Activated CD8-positive, alpha-beta T cell treated with anti-CD3 and anti-CD28 coated beads, Interleukin-2, amount 10 ng/mL, durations not matched to agents 7 days and 5 days (primary cell): ENCODE measurements at places on chromosomes 4 and X. TPM values are rescaled to one million over a fixed set of nuclear protein-coding genes. Genes with fewer than 3 reads are reported as not detected.

GRCh38 chrX:69137371-69138117, 27.7 kb downstream of the PJA1 start:
- peaks cover 13% of the 10 kb centered on the region for H3K27me3 ChIP-seq
- no peak overlapping the region for H3K27ac ChIP-seq
- H3K4me3 ChIP-seq = no peak overlapping the region
- H3K36me3 ChIP-seq = no peaks in the 10 kb centered on the region
- no peak for DNase-seq

- H3K36me3 ChIP-seq = no peaks in the 10 kb centered on the region
- H3K27ac ChIP-seq = no peak overlapping the region
- H3K27me3 ChIP-seq = peaks cover 3% of the 10 kb centered on the region
- no peak for DNase-seq
- no peak overlapping the region for H3K4me3 ChIP-seq
Measured at GRCh38 chr4:129246910-129247461, 151.0 kb downstream of the C4orf33 start.

- peaks cover 2% of the 10 kb centered on the region for H3K27me3 ChIP-seq
- DNase-seq = no peak
- no peaks in the 10 kb centered on the region for H3K36me3 ChIP-seq
- no peak overlapping the region for H3K27ac ChIP-seq
Measured at GRCh38 chr4:183249854-183250253, 70.2 kb downstream of the CLDN22 start.

DNA sequence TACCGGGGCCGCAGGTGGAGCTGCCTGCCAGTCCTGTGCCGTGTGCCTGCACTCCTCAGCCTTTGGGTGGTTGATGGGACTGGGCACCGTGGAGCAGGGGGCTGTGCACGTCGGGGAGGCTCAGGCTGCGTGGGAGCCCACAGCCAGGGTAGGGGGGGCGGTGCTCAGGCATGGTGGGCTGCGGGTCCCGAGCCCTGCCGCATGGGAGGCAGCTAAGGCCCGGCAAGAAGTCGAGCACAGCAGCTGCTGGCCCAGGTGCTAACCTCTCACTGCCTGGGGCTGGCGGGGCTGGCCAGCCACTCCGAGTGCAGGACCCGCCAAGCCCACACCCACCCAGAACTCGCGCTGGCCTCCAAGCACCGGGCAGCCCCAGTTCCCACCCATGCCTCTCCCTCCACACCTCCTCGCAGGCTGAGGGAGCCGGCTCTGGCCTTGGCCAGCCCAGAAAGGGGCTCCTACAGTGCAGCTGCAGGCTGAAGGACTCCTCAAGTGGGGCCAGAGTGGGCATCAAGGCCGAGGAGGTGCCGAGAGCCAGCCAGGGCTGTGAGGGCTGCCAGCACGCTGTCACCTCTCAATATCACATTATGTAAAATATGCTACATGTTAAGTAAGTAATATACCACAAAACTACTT, 104.1 kb downstream of the COX7B2 start:
- H3K4me1 ChIP-seq = no peaks in the 10 kb centered on the region
- no peaks in the 10 kb centered on the region for H3K27me3 ChIP-seq
- H3K4me3 ChIP-seq = no peak overlapping the region
- no peak overlapping the region for H3K27ac ChIP-seq
- H3K36me3 ChIP-seq = no peaks in the 10 kb centered on the region

DNA sequence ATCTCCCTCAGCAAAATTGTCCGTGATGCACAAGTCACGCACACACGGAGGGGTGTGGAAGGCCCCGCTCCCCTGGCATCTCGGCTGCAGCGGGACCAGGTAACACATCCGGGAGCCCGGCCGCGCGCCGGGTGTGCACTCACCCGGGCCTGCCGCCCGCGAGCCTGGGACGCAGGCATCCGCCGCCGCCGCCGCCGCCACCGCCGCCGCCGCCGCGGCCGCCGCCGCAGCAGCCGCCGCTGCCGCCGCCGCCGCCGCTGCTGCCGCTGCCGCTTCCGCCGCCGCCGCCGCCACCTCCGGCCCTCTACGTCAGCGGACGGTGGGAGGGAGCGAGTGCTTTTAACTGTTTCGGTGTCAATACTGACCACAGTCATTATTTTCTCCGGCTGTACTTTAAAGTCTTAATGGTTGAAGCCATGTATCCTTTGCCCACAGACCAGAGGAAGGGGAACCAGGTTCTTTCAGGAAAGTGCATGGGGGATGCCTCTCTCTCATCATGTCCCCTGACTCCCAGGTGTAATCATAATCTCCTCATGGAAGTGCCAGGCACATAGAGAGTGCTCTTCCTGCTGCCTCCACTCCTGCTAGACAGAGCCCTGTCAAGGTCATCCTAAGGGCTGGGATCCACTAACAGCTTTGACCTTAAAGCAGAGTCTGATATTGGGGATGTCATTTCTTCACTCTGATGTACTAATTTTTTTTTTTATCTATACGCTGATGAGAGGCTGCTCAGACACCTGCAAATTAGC, 38.0 kb downstream of the MAGEE2 start:
- peaks cover 3% of the 10 kb centered on the region for H3K4me1 ChIP-seq
- H3K27me3 ChIP-seq = peaks cover 11% of the 10 kb centered on the region
- H3K27ac ChIP-seq = no peak overlapping the region

DNA sequence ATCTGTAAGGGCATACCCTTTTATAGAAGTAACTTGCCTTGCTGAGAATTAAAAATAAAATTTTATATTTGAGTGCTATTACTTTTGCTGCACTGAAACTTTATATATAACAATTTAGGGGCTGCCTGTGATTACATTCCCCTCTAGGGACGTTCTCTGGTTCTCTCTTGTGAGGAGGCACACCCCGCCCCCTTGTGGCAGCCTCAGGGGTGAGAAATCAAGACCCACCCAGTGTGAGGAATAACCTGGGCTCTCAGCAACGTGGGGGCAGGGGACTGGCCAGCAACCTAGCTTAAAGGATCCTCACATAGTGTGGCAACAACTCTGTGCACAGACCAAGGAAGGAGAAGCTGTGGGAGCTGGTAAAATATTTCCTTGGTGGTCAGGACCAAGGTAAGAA, 43.7 kb downstream of the MAGEA9 start:
- H3K4me1 ChIP-seq = peaks cover 35% of the 10 kb centered on the region
- H3K4me3 ChIP-seq = no peak overlapping the region
- no peak overlapping the region for H3K27ac ChIP-seq
- H3K36me3 ChIP-seq = no peaks in the 10 kb centered on the region

DNA sequence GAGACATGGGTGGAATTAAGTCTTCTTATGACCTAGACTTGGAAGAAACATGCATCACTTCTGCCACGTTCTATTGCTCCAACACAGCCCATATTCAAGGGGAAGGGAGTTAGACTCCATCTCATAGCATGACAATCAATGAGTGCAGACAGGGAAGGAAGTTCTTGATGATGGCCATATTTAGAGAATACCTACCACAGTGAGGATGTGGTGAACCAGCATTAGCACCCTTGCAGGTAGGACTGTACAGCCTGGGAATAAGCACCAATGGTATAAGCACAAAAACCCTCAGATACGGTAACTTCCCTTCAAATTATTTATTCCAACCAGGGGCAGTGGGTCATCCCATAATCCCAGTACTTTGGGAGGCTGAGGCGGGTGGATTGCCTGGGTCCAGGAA, 29.8 kb downstream of the PAGE2 start:
- H3K4me1 ChIP-seq = peaks cover 27% of the 10 kb centered on the region
- no peak overlapping the region for H3K4me3 ChIP-seq
- peaks cover 3% of the 10 kb centered on the region for H3K36me3 ChIP-seq
- no peak overlapping the region for H3K27ac ChIP-seq
- DNase-seq = peak; percentile 44

GRCh38 chrX:78769101-78769755, 21.7 kb downstream of the LPAR4 start:
- no peaks in the 10 kb centered on the region for H3K36me3 ChIP-seq
- no peaks in the 10 kb centered on the region for H3K27me3 ChIP-seq
- no peak overlapping the region for H3K27ac ChIP-seq
- no peak overlapping the region for H3K4me3 ChIP-seq

DNA sequence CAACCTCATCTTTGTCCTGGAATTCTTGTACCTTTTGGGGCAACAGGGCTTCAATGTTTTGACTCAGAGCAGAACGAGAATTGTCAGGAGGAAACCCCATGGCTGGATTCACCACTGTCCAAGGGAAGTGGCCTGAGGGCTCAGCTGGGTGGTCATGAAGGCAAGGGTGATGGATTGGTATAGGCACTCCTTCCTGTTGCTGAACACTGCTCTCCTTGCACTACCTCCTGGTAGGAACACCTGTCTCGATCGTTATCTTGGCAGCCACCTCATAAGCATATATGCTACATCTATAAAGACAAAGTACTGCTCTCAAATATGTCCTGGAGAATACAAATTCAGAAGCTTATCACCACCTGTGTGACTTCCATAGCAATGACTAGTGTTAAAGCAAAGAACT, 79.8 kb downstream of the CCNG2 start:
- H3K27me3 ChIP-seq = peaks cover 9% of the 10 kb centered on the region
- no peak overlapping the region for H3K27ac ChIP-seq
- no peak overlapping the region for H3K4me3 ChIP-seq

DNA sequence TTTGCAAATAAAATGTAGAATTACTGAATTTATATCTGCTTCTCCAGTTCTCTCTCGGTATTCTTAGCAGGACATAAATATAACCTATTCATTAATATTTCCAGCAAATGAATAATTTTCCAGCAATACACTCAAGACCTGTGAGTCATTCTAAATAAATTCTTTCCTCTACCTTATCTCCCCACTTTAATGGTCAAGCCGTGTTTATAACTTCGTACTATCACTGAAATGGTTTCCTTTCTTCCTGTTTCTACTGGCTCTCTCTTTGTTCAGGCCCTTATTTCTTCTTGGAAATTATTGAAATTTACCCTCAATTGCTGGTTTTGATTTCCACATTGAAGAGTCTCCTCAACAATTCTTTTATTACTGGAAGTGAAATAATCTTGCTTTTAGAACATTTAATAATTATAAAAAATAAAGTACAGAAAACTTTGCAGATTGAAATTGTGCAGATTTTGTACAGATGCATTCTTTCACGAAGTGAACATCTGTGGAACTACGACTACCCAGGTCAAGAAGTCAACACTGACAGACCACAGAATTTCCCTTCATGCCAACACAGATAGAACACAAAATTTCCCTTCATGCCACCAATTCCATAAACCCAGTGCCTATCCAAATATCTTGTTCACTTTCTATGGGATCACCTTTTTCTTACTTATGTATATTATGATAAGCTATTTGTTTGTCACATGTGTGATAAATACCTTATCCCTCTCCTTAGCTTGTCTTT, 205.7 kb downstream of the FAT4 start:
- DNase-seq = no peak
- no peaks in the 10 kb centered on the region for H3K4me1 ChIP-seq
- no peak overlapping the region for H3K4me3 ChIP-seq
- H3K27me3 ChIP-seq = no peaks in the 10 kb centered on the region

GRCh38 chr4:157896726-157897125, 276.1 kb downstream of the GASK1B start:
- no peaks in the 10 kb centered on the region for H3K27me3 ChIP-seq
- H3K4me3 ChIP-seq = no peak overlapping the region
- no peaks in the 10 kb centered on the region for H3K36me3 ChIP-seq

GRCh38 chr4:40369437-40370274, 34.5 kb downstream of the CHRNA9 start:
- no peak for DNase-seq
- no peaks in the 10 kb centered on the region for H3K27me3 ChIP-seq
- no peaks in the 10 kb centered on the region for H3K36me3 ChIP-seq
- H3K27ac ChIP-seq = no peak overlapping the region
- H3K4me3 ChIP-seq = no peak overlapping the region

DNA sequence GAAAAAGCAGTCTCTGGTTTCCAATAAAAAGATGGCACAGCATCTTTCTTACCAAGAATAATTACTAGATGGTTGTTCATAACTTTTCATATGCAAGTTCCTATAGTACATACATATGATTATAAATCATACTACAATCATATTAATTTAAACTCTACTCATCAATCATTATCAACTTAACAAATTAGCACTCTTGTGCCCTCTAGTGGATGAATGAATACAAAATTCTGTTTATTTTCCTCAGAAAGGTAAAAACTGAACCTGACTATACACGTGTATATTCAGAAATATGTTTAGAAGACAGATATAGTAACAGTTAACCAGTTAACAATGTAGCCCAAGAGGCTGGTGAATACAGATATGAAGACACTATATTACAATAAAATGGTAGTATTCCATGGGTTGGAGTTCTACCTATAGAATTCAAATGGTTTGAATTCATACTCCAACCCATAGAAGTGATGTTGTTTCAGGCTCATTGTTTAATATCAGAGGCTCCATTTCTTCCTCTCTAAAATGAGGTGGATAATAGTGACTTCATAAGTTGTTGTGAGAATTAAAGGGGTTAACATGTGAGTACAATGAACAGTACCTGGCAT, 100.0 kb downstream of the ADAMTS3 start:
- no peaks in the 10 kb centered on the region for H3K27me3 ChIP-seq
- H3K4me1 ChIP-seq = no peaks in the 10 kb centered on the region
- no peak overlapping the region for H3K27ac ChIP-seq
- no peak for DNase-seq
- H3K36me3 ChIP-seq = no peaks in the 10 kb centered on the region
- no peak overlapping the region for H3K4me3 ChIP-seq

- no peaks in the 10 kb centered on the region for H3K27me3 ChIP-seq
- peaks cover 21% of the 10 kb centered on the region for H3K36me3 ChIP-seq
- peak overlapping the region; percentile 54 for H3K4me3 ChIP-seq
- DNase-seq = peak; percentile 71
- H3K4me1 ChIP-seq = peaks cover 35% of the 10 kb centered on the region
Measured at GRCh38 chr4:152485726-152486276, 50.1 kb downstream of the FBXW7 start.

DNA sequence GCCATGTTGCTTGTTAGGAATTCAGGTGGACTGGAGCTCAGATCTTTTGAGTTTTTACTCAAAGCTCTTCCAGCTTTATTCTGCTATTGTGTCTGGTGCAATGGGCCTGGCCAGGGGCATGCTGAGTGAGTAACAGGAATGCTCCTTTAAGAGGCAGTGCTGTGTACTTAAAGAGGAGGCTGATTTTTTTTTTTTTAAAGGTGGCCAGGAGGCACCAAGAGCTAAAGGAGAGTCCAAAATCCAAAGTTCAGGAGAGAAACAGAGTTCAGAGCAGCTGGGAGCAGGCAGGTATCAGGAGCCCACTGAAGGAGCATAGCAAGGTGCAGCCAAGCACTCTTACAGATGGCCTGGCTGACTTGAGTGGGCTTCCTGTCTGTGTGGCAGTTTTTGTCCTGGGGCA, 178.7 kb downstream of the FMR1NB start:
- no peaks in the 10 kb centered on the region for H3K36me3 ChIP-seq
- no peak overlapping the region for H3K27ac ChIP-seq
- DNase-seq = no peak
- no peaks in the 10 kb centered on the region for H3K27me3 ChIP-seq
- H3K4me3 ChIP-seq = no peak overlapping the region

- H3K4me3 ChIP-seq = no peak overlapping the region
- H3K27ac ChIP-seq = no peak overlapping the region
- no peak for DNase-seq
- H3K36me3 ChIP-seq = no peaks in the 10 kb centered on the region
Measured at GRCh38 chr4:85909851-85910250, 434.9 kb downstream of the ARHGAP24 start.

CENPI gene
- total RNA-seq = 39.6 TPM

LNX1 gene
- total RNA-seq = not detected

PAGE2 gene
- not detected for total RNA-seq

CCKAR gene
- total RNA-seq = not detected

ZNF595 gene
- total RNA-seq = 4.2 TPM

ATP1B4 gene
- not detected for total RNA-seq

UGT2B17 gene
- total RNA-seq = not detected

YIPF7 gene
- total RNA-seq = not detected
